Fibroblast of lung (primary cell): ENCODE measurements at places on chromosomes 16 and 17. TPM values are rescaled to one million over a fixed set of nuclear protein-coding genes. Genes with fewer than 3 reads are reported as not detected.

BCL7C gene
- 28.2 and 31.3 TPM in 2 replicates for total RNA-seq

CCL5 gene
- not detected in 2 replicates for total RNA-seq

HOXB9 gene
- total RNA-seq, result not detected in 2 replicates

KRTAP16-1 gene
- total RNA-seq, result not detected in 2 replicates

NUDT21 gene
- 64.2 and 69.9 TPM in 2 replicates for total RNA-seq

C16orf96 gene
- under 0.01 TPM in 2 replicates for total RNA-seq

CLDN6 gene
- total RNA-seq, result 0.26 TPM in 1 of 2 replicates, not detected in the other

TRPV2 gene
- 56.2 and 74.5 TPM in 2 replicates for total RNA-seq

HOXB4 gene
- 6.2 and 8.9 TPM in 2 replicates for total RNA-seq

EPOP gene
- total RNA-seq, result 0.26 and 0.33 TPM in 2 replicates

MYH3 gene
- 0.50 and 0.51 TPM in 2 replicates for total RNA-seq

IKZF3 gene
- total RNA-seq, result not detected in 2 replicates

ATXN2L gene
- total RNA-seq, result 33.6 and 52.8 TPM in 2 replicates

ANKRD40CL gene
- under 0.01 TPM in 1 of 2 replicates, not detected in the other for total RNA-seq

PLLP gene
- total RNA-seq, result not detected in 2 replicates

EVPLL gene
- not detected in 2 replicates for total RNA-seq

RUNDC3A gene
- under 0.01 TPM in 1 of 2 replicates, not detected in the other for total RNA-seq

CCL8 gene
- 0.26 and 0.50 TPM in 2 replicates for total RNA-seq

ACE gene
- total RNA-seq, result 2.5 and 2.6 TPM in 2 replicates

AXIN2 gene
- total RNA-seq, result 1.8 and 2.1 TPM in 2 replicates

DNAAF8 gene
- 0.26 and 0.50 TPM in 2 replicates for total RNA-seq

MT1G gene
- 11.6 and 16.4 TPM in 2 replicates for total RNA-seq

NXN gene
- 48.0 and 53.8 TPM in 2 replicates for total RNA-seq

MEOX1 gene
- not detected in 2 replicates for total RNA-seq

VMO1 gene
- 0.33 and 1.5 TPM in 2 replicates for total RNA-seq

KRT40 gene
- total RNA-seq, result not detected in 2 replicates

CA5A gene
- not detected in 2 replicates for total RNA-seq

TMEM114 gene
- not detected in 2 replicates for total RNA-seq

TEKT1 gene
- total RNA-seq, result not detected in 2 replicates

ARMC7 gene
- total RNA-seq, result 2.8 and 3.1 TPM in 2 replicates

KRT28 gene
- not detected in 2 replicates for total RNA-seq

MYH8 gene
- total RNA-seq, result not detected in 2 replicates

DYNLRB2 gene
- total RNA-seq, result 0.26 and 0.33 TPM in 2 replicates

ACSM2A gene
- total RNA-seq, result not detected in 2 replicates

YBX2 gene
- under 0.01 TPM in 1 of 2 replicates, not detected in the other for total RNA-seq

FAM171A2 gene
- total RNA-seq, result 5.0 and 6.4 TPM in 2 replicates
